ENCODE measurements at places on chromosomes 13 and 19.

GRCh38 chr13:30837227-30838159, 68.6 kb upstream of the MEDAG start:
- DNase-seq, result no peak

DNA sequence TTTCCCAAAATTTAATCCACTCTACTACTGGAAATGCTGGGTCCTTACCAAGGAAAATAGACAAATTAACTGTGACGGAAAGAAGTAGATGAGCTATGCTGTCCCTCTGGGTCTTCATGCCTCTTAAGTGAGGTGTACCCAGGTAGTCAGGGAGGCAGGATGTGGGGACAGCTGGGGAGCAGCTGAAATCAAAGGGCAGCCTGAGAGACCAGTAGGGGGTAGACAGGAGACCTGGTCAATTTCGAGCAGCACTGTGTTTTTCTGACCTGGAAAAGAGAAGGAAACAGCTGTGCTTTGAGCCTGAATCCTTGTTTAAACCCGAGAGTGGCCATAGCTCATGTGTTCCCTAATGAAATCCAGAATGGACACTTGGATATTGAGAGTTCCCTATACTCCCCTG, 587.3 kb downstream of the EFNB2 start:
- no peak for DNase-seq

- DNase-seq, result no peak
Observed at GRCh38 chr19:35429698-35430408, 18.2 kb upstream of the FFAR2 start.

GRCh38 chr19:57512845-57513244, 13.1 kb downstream of the ZNF773 start:
- DNase-seq, result no peak

DNA sequence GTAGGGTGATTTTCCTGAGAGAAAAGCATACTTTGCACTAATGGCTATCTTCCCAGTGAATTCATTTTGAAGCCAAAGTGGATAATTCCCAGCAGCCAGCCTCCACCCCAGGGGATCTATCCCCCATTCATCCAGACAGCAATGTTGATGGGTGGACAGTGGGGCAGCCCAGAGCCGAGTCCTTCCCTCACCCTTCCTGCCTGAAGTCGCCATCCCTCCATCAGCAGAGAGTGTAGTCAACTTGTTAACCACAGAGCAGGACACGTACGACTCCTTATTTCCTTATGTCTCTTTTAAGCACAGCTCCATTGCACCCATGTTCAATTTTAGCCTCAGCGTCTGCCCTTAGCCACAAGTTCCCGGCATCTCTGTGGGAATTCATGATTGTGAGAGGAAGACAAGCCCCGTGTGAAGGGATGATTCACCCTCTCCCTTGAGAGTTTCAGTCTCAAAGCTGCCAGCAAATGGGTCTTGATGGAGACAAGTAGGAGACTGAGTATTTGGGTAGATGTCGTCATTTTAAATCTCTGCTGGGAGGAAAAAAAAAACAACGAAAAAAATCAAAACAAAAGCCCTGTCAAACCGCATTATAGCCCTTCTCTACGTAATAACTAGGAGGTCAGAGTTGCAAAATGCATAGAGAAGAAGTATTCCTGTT, 58.3 kb upstream of the MEDAG start:
- DNase-seq, result peak; percentile 31

GRCh38 chr19:45179072-45179891, 698 bp downstream of the BLOC1S3 start:
- DNase-seq, result peak; percentile 30

DNA sequence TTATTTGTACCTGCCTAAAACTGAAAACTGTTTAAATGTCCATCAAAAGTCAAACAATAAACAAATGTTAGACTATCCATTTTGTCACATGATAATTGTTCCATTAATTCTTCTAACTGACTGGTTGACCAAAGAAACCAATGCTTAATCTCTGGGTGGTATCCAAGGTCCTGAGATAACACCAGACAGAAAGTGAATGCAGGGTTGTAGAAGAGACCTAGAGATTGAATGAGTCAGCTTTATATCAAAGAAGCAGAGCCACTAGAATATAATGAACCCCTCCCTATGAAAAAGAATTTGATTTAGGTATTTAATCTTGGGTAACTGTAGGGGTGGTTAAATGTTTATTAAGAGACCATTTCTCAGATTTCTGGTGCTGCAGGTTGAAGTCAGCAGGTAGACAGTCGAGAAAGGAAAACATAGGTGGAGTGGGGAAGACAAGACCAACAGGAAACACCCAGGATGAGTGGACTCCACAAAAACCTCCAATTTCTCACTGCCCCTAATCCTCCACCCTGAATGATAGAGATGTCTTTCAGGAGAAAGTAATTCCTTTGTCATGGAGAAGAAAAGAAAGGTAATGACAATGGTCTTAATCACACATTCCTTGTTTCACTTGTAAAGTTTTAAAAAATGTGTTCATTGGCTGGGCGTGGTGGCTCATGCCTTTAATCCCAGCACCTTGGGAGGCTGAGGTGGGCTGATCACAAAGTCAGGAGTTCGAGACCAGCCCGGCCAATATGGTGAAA, 536.4 kb downstream of the IRS2 start:
- no peak for DNase-seq

- DNase-seq, result peak; percentile 37
Observed at GRCh38 chr19:14433554-14434501, 722 bp downstream of the PKN1 start.

DNA sequence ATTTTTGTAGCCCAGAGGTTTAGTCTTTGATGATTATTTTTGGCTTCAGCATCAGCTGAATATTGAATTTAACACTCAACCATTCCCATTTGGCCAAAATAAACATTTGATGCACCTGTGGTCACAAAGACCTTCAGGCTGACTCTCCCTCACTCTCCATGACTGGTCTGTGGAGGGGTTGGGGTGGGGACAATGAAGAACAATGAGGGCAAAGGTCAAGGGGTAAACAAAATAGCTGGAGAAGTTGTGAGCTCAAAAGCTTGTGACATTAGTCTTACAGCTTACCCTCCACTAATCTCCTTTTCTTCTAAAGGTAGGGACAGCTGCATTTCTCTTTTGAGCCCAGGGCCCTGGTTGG, 86.9 kb downstream of the SLC15A1 start:
- no peak for DNase-seq
